ENCODE measurements at places on chromosomes 16 and 17. TPM values are rescaled to one million over a fixed set of nuclear protein-coding genes. Genes with fewer than 3 reads are reported as not detected.

GRCh38 chr17:520447-521182, 168.0 kb upstream of the RPH3AL start:
- no peaks in the 10 kb centered on the region for H3K36me3 ChIP-seq
- H3K4me3 ChIP-seq, result no peak overlapping the region
- H3K27me3 ChIP-seq, result no peaks in the 10 kb centered on the region
- no peak for DNase-seq

DNA sequence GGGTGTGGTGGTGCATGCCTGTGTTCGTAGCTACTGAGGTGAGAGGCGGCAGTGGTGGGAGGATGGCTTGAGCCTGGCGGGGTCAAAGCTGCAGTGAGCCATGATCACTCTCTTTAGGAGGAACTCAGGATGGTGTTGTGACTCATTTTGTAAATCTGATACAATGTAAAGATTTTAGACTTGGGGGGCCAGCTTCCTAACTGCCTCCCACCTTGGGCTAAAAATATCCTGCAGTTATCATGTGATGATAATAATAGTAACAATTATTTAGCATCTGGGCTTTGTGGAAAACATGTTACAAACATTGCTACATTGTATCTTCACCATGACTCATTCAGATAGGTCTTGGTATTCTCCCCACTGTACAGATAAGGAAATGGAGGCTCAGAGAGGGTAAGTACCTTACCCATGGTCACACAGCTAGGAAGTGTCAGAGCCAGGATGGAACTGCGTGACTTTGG, 7.4 kb downstream of the CTNS start:
- no peaks in the 10 kb centered on the region for H3K36me3 ChIP-seq
- no peak overlapping the region for H3K4me3 ChIP-seq
- no peak for DNase-seq
- H3K27me3 ChIP-seq, result no peaks in the 10 kb centered on the region

DNA sequence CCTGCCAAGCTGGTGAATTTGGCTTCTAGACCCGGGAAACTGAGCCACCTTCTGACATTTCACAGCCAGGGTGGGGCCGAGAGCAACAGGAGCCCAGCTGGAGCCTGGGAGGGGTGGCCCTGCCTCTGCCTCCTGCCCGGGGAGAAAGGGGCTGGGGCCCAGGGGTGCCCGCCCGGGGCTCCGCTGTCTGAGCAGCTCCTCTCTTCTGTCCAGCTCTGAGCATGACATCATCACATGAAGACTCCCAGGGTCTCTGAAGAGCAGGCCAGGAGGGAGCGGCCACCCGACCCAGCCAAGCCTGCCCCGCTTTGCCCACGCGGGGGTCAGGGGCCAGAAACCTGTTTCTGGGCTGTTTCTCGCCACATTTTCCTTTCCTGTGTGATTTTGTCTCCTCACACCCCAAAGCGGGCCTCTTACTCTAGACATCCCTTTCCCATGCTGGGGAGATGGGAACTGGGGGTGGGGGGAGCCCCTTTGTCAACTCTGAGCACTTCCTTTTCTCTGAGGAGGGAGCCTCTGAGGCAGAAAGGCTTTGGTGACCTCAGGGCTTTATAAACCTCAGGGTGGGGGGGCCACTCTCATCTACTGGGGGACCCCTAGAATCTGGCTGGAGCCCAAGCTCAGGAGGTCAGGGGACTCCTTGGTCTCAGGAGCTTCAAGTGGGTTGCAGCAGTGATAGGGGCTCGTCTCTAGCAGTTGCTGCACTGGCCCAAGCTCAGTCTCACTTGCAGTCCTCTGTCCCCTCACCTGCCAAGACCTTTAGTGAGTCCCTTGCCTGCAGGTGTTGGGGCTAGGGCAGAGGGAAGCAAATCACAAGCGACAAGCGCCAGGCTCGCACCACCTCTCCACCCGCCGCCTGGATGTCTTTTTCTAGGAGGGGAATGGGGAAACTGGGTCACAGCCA, 7.6 kb downstream of the UBALD2 start:
- DNase-seq, result no peak
- H3K27me3 ChIP-seq, result no peaks in the 10 kb centered on the region
- H3K36me3 ChIP-seq, result peaks cover 9% of the 10 kb centered on the region
- H3K4me1 ChIP-seq, result peaks cover 45% of the 10 kb centered on the region

DNA sequence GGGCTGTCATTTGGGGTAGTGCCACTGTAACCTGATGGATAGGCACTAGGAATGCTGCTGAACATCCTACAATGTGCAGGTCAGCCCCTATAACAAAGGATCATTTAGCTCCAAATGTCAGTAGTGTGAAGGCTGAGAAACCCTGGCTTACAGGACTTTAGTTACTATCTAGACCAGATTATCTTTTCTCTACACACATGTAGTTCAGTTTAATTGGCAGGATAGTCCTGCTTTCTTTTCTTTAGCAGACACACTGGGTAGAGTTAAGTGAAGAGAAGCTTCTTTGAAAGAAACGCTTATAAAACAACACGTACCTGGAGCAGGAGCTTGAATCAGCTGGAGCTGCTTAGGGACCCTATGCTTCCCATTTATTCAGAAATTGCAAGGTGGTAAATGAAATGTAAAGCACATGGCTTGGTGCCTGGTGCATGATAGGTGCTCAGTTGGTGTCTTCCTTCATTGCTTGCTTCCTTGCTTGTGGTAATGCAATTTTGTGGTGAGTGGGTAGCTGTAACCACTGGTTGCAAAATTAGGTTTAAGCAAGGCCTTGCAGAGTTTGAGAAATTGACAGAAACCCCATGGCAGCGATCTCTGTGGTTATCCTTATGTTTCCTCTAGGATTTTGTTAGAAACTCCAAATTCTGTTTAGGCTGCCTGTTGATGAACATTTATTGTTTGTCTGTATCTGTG, 9.4 kb downstream of the METTL9 start:
- peaks cover 54% of the 10 kb centered on the region for H3K4me1 ChIP-seq
- H3K4me3 ChIP-seq, result no peak overlapping the region
- no peaks in the 10 kb centered on the region for H3K36me3 ChIP-seq
- no peaks in the 10 kb centered on the region for H3K27me3 ChIP-seq

DNA sequence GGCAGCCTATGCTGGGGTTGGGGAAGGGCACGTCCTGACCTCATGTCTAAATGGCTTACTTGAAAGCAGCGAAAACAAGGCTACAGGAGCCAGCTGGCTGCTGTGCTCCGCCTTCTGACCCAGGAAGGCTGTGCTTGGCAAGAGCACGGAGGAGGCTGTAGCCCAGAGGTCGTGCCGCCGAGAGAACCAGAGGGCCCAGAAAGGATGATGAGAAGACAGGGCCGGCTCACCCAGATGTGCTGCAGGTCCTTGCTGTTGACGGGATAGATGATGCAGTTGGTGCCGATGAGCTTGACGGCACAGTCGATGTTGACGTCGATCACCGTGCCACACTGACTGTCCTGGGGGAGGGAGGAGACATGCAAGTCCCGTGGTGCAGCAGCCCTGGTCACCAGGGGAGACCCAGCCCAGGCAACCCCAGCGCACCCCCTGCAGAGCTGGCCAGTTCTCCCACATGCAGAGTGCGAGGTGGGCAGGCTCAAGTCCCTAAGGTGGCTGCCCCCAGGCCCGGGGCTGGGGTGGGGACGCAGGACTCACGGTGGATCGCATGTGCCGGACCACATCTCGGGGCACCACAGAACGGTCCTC, 20.7 kb downstream of the SPHK1 start:
- no peak overlapping the region for H3K4me3 ChIP-seq
- no peak for DNase-seq
- H3K36me3 ChIP-seq, result peaks cover 35% of the 10 kb centered on the region
- H3K27me3 ChIP-seq, result no peaks in the 10 kb centered on the region

DNA sequence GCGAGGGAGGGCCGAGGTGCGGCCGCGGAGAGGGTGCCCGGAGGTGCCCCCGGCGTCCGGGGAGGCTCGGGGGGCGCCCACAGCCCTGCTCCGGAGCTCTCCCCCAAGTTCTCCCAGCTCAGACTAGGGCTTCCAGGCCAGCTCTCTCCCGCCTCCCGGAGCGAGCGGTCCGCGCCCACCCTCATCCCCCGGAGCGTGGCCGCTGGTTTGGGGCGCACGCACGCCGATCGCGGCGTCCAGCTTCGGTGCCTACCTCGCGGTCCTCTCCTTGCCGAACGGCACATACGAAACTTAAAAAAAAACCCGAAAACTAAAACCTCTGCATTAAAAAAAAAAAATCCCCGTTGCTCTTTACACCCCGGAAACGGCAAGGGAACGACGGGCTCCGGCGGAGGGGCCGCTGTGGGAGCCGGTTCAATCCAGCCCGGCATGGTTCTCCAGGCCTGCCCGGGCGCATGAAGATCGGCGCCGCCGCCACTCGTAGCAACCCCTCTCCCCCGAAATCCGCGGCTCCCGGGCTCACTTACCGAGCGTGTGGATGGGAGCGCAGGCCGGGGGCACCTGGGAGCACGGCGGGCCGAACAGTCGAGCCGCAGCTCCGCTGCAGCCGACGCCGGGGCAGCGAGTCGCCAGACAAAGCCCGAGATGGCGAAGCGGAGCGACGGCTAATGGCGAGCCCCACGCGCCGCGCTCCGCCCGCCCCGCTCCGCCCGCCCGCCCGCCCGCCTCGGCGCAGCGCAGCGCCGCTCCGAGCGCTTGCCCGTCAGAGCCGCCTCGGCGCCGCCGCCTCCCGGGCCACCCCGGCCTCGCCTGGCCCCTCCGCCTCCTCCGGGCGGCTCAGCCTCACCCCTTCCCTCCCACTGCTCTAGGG, 973 bp upstream of the UBTF start:
- H3K27me3 ChIP-seq, result no peaks in the 10 kb centered on the region
- H3K27ac ChIP-seq, result peak overlapping the region; percentile 99
- DNase-seq, result peak; percentile 65
- peaks cover 36% of the 10 kb centered on the region for H3K4me1 ChIP-seq

DNA sequence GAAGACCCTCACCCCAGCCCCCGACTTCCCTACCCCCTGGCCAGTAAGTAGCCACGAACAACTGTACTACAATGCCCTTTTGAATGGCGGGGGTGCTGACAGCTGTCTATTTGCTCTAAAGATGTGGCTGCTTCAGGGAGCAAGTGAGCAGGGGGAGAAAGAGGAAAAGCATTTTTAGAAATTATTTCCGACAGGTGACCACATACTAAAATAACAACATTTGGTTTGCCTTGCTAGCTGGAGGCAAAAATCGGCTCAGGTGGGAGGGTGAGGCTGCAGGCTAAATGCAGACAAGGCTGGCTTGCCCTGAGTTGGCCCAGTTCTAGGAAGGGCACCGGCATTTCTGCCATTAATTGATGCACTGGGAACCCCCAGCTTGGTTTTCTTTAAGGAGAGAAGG, 188.5 kb downstream of the XYLT1 start:
- no peak overlapping the region for H3K4me3 ChIP-seq
- H3K27ac ChIP-seq, result no peak overlapping the region
- no peaks in the 10 kb centered on the region for H3K36me3 ChIP-seq
- H3K4me1 ChIP-seq, result peaks cover 6% of the 10 kb centered on the region
- DNase-seq, result no peak
- H3K27me3 ChIP-seq, result no peaks in the 10 kb centered on the region

- no peak for DNase-seq
- no peaks in the 10 kb centered on the region for H3K4me1 ChIP-seq
- H3K36me3 ChIP-seq, result no peaks in the 10 kb centered on the region
- no peak overlapping the region for H3K4me3 ChIP-seq
- H3K27ac ChIP-seq, result no peak overlapping the region
- H3K27me3 ChIP-seq, result no peaks in the 10 kb centered on the region
These were observed 18.9 kb upstream of the MFSD6L start for GRCh38 chr17:8818047-8818446.

DNA sequence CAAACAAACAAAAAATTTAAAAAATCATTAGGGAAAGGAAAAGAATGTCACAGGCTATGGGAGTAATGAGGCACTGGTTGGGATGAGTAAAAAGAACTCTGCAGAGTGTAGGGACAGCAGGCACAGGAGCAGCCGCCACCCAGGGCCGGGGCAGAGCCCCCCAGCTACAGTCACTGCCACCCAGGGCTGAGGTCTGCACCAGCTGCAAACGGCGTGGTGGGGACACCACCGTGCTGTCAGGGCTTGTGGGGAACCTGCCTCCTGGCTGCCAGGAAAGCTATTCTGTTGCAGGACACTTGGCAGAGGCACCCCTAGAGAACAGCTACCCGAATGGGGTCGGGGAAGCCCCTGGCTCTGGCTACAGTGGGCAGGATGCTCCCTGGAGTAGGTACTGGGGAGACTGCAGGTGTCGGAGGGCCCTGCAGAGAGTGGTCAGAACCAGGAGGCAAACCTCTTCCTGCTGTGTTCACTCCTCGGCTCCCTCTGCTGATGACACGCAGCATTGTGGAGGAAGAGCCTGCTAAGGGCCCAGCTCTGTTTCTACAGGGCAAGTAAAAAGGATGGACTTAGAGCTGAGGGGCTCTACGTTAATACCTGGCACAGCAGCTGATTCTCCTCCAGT, 32.3 kb upstream of the CAPN15 start:
- H3K36me3 ChIP-seq, result peaks cover 4% of the 10 kb centered on the region
- H3K27me3 ChIP-seq, result no peaks in the 10 kb centered on the region
- no peak overlapping the region for H3K27ac ChIP-seq
- DNase-seq, result peak; percentile 27

GRCh38 chr16:4693956-4694641, 737 bp downstream of the NUDT16L1 start:
- peaks cover 22% of the 10 kb centered on the region for H3K4me1 ChIP-seq
- H3K36me3 ChIP-seq, result peaks cover 26% of the 10 kb centered on the region
- H3K27ac ChIP-seq, result peak overlapping the region; percentile 22
- DNase-seq, result peak; percentile 73
- no peaks in the 10 kb centered on the region for H3K27me3 ChIP-seq

GRCh38 chr16:56989988-56990387, 631 bp downstream of the NLRC5 start:
- peak overlapping the region; percentile 73 for H3K27ac ChIP-seq
- no peak for DNase-seq
- no peaks in the 10 kb centered on the region for H3K36me3 ChIP-seq
- no peaks in the 10 kb centered on the region for H3K4me1 ChIP-seq

DNA sequence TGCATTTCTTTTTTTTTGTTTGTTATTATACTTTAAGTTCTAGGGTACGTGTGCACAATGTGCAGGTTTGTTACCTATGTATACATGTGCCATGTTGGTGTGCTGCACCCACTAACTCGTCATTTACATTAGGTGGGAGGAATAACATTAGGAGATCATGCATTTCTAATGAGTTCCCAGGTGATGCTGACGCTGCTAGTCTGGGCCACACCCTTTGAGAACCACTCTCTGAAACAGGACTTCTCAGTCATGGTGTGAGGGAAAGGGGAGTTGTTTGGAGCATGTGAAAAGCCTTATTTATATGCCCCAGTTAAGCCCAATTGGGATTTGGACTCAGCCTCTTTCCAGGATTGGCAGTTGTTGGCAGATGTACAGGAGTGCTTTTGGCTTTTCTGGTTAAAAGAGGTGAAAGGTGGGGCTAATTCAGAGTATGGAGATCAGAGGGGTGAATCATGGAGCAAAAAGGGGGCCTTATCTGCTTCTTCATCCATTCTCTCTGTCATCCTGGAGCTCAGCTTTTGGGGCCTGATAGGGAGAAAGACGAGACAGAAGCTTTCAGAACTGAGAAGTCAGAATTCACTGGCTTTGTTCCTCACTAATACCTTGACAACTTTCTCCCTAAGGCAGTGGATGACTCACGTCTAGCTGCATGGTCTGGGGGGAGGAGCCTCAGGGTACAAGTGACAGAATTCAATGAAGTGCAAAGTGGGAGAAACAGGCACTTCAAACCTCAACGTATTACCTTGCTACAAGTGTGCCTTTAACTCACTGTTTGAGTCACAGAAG, 180.0 kb upstream of the CACNG3 start:
- no peaks in the 10 kb centered on the region for H3K4me1 ChIP-seq
- H3K36me3 ChIP-seq, result no peaks in the 10 kb centered on the region
- H3K27me3 ChIP-seq, result no peaks in the 10 kb centered on the region
- no peak overlapping the region for H3K4me3 ChIP-seq
- no peak overlapping the region for H3K27ac ChIP-seq

- no peaks in the 10 kb centered on the region for H3K4me1 ChIP-seq
- DNase-seq, result peak; percentile 89
- H3K36me3 ChIP-seq, result no peaks in the 10 kb centered on the region
- no peaks in the 10 kb centered on the region for H3K27me3 ChIP-seq
These were observed 45.2 kb downstream of the MYH13 start for GRCh38 chr17:10327640-10328039.

The RHBDF1 gene
- 26.7 TPM for total RNA-seq

The ABCC12 gene
- total RNA-seq, result not detected

The ERCC4 gene
- total RNA-seq, result 13.2 TPM

The NLRC3 gene
- 1.3 TPM for total RNA-seq

All from thyroid gland (tissue), 4 donors.